ENCODE measurements at places on chromosomes 3 and 15. TPM values are rescaled to one million over a fixed set of nuclear protein-coding genes. Genes with fewer than 3 reads are reported as not detected.

PODXL2 gene
- total RNA-seq = not detected

TUSC7 gene
- total RNA-seq = not detected

CAND2 gene
- 6.8 TPM for total RNA-seq

FRMD5 gene
- 0.37 TPM for total RNA-seq

DNA sequence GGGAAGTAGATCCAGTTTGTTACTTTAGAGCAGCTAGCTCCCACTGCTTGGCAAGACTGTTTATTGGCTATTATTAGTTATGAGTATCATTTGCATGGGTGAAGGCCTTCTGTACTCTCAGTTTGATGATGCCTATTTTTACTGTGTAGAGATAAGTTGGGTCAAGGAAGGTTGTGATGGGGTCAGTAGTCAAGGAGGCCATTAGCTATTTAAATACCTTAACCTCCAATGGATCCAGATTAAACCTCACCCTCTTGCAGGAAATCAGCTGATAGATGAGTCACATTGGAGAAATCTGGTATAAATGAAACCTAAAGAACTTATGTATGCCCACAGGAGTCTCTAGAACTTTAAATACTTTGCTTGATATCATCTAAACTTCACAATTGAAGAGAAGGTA, 45.0 kb downstream of the THBS1 start:
- DNase-seq = no peak

DNA sequence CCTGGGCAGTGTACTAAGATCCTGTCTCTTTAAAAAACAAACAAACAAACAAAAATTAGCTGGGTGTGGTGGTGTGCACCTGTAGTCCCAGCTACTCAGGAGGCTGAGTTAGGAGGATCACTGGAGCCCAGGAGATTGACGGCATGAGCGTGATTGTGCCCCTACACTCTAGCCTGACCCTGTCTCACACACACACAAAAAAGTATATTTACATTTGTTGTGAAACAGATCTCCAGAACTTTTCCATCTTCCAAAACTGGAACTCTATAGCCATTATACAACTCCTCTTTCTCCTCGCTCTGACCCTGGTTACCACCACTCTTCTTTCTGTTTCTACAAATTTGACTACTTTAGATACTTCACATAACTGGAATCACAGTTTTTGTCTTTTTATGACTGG, 56.0 kb upstream of the CCNB2 start:
- no peak for DNase-seq

DNA sequence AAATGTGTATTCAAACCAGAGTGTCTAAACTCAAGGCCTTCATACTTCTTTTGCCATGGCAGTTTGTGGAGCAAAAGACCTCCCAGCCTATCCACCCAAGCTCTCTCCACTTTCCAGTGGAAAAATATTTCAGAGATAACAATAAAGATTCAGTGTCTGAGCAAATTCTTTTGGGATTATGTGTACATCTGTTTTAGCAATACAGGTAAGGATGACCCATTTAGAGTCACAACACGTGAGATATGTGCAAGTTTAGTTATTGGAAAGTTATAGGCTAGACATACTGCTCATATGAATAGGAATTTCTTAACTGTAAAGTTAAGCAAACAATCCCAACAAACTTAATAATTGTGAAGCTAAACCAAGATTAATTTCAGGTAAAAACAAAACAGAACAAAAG, 174.5 kb upstream of the LRIG1 start:
- DNase-seq = no peak

DNA sequence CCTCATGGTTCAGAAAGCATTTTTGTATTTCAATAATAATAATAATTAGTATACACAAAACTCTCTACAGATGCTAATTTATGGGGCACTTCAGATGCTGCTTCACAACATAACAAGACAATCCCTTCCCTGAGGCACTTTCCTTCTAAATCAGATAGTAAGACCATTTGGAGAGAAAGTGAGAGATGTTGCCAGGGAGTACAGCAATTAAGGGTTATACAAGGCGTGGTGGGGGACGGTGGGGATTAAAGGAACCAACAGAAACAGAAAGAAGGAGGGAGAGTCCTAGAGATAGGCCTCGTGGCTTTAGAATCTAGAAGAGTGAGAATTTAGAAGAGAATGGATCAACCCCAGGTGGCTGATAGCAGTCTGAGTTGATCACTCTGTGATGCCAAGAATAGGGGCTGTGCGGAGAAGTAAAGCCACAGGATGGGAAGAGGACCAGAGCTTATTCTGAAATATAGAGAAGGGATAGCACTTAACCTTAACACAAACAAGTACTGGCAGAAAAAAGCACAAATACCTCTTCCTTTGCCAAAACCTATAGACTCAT, 76.9 kb downstream of the ETFA start:
- DNase-seq = no peak

GRCh38 chr15:73295630-73296286, 73.0 kb downstream of the HCN4 start:
- DNase-seq = no peak

- DNase-seq = no peak
Measured at GRCh38 chr3:151300539-151300938, 16.1 kb downstream of the GPR87 start.

- no peak for DNase-seq
Measured at GRCh38 chr3:36792342-36792741, 28.0 kb upstream of the DCLK3 start.

GRCh38 chr3:50268703-50269451, at the start of gene SEMA3B:
Gene SEMA3B, plus strand, starts transcription at chr3:50269147. Its CDS starts 94 bp downstream, at chr3:50269241.
- peak; percentile 64 for DNase-seq

DNA sequence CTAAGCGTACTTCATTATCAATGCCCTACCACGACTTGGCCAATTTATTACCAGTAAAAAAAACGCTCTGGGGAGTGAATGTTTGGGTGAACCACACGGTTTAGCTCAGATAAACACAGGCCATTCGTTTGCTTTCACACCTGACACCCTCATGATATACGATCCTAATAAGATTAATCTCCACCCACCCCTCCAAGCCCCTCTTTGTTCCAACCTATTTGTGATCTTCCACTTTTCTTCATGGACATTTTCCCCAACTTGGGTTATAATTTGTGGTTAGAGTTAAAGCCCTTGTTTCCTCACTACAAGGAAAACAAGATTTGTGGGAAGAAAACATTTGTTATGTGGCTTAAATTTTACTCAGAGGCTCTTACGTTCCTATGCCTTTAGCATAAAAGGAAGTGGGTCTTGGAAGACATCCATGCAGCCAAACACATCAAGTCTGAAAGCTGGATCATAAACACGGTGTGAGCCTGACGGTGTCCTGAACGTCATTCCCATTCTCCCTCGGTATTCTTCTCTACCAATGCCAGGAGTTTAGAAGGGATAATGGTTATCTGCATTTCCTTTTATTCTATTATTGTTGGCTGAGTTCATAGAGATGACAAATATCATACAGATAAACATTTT, 518.9 kb downstream of the NR2F2 start:
- DNase-seq = no peak

DNA sequence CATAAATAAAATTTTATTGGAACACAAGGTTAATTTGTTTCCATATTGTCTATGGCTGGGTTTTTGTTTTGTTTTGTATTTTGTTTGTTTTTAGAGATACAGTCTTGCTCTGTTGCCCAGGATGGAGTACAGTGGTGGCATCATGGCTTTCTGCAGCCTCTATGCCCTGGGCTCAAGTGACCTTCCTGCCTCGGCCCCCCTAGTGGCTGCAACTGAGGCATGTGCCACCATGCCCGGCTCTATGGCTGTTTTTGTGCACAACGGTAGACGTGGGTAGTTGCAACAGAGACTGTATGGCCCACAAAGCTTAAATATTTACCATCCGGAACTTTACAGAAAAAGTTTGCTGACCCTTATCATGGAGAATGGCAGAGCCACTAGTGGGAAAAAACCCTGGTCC, 46.8 kb upstream of the C3orf70 start:
- no peak for DNase-seq

GRCh38 chr3:49566312-49566711, 12.0 kb downstream of the BSN start:
- no peak for DNase-seq

DNA sequence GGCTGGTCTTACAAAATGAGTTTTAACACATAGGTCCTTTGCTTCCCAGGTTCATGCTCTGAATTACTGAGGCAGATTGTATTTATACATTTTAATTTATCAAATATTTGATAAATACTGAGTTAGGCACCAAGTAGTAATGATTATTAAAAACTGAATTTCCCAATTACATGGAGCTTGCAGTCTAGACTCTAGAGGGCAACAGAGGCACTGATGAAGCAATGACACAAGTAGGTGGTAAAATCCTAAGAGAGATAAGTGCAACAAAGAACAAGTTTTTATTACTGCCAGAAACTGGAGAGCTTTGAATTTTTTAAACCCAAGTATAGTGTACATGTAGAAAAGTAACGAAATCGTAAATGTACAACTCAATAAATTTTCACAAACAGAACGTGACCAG, 406.2 kb upstream of the RARB start:
- DNase-seq = no peak

Measured in uterus (tissue), 4 donors.